ENCODE measurements at places on chromosomes 7 and 10.

GRCh38 chr10:112585126-112585525 is 138.1 kb downstream of the VTI1A start:
- no peak for DNase-seq

GRCh38 chr10:70461397-70462348 is 16.9 kb upstream of the PALD1 start:
- no peak for DNase-seq

- DNase-seq = no peak
These were observed 126.3 kb downstream of the WDR37 start for GRCh38 chr10:1182280-1183032.

DNA sequence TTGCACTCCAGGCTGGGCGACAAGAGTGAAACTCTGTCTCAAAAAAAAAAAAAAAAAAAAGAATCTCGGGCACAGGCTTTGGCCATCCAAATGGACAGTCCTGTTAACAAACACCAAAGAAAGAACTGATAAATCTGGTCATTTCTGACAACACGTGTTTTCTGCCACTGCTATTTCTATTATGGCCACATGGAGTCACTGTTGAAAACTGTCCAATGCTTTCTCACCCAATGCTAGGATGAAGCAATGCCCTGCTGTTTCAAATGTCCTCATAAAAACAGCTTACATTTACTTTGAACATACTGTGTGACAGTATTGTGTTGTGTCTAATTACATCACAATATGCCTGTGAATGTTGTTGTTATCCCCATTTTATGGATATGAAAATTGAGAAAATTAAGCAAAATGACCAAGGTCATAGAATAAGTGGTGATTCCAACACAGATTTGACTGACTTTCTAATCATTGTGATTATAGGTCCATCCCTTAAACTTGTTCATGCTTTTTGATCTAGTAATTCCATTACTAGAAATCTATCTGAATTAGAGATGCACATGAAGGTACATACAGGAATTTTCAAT is 19.9 kb upstream of the MAP3K8 start:
- DNase-seq = no peak

- DNase-seq = no peak
These were observed 19.9 kb downstream of the SLC35G1 start for GRCh38 chr10:93913706-93914105.

DNA sequence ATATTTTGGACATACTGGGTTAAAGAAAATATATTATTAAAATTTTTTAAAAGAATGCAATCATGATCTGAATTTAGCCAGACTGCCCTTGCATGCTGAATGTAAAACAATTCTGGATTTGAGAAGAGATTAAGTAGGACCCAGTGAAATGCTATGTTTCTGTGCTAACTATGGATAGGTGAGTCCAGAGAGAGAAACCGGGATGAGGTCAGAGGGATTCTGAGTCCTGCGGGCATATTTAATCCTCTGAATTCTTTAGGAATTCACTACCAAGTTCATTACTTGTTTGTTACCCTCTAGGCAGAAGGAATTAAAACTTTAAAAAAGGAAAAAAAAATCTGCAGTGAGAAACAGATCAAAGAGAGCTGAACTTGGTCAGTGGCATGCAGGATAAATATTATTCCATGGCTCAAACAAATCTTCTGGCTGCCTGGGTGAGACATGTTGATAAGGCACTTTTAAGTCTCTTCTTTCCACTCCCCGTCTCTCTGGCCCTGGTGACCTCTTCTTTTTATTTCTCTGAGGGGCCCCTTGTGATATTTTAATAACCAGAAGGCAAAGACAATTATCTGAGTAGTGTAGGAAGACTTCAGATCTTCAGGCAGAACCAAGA is 50.2 kb upstream of the LYZL1 start:
- no peak for DNase-seq

DNA sequence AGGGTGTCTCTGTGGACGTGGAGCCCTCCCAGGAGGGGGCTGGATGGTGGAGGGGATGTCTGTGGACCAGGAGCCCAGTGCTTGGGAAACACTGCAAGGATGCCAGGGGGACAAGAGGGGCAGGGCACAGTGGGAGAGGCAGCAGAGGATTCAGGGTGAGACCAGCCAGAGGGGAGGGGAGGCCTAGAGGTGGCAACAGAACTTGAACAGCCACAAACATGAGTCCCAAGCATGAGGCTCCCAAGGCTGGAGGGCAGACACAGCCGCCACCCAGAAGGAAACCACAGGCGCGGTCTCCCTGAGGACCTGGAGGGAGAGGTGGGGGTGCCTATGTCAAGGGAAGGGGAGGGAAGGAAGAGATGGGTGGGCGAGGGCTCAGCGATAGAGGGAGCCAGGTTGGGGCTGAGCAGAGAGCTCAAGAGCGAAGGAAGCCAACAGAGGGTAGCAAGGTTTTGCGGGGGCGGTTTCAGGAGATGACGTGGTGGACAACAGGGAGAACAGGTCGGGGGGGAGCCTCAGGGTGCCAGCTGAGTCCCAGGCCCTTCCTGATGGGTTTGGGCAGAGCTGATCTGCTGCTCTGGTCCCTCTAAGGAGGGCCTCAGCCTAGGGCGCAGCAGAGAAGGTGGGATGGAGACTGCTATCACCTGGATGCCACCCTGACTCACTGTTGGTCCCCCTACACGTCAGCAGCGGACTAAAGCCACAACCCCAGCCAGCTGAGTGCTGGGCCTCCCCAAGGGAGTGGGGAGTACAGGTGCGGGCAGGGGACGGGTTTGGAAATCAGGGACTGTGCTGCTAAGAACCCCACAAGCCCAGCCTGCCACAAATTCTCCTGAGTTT is 6.7 kb upstream of the PILRA start:
- DNase-seq = no peak

DNA sequence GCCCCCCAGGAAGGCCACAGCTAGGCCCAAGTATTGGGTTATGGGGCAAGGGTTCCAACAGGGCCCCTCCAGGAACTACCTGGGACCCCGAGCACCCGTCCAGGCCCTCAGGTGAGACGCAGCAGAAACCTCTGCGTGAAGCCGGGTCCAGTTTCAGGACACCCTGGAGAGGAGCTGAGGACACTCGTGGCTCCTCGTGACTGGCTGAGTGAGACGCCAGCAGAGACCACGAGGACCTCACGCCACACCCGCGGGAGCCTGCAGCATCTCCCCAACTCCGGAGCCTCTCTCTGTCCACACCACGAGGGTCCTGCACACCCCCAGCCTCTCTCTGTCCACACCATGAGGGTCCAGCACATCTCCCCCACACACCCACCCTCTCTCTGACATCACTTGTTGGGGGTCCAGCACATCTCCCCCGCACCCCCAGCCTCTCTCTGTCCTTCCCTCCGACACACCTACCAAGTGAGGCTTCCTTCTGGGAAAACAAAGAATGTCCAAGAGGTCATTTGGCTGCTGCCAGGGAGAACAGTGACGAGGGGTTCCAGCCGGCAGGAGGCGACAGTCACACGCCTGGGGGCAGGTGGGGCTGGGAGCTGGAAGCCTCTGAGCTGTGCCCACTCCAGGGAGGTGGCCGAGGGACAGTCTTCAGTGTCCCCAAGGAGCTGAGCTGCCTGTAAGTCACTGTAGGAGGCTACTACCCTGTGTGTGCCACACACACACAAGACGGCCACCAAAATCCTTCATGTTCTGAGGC is 46.1 kb upstream of the PPP2R2D start:
- no peak for DNase-seq

DNA sequence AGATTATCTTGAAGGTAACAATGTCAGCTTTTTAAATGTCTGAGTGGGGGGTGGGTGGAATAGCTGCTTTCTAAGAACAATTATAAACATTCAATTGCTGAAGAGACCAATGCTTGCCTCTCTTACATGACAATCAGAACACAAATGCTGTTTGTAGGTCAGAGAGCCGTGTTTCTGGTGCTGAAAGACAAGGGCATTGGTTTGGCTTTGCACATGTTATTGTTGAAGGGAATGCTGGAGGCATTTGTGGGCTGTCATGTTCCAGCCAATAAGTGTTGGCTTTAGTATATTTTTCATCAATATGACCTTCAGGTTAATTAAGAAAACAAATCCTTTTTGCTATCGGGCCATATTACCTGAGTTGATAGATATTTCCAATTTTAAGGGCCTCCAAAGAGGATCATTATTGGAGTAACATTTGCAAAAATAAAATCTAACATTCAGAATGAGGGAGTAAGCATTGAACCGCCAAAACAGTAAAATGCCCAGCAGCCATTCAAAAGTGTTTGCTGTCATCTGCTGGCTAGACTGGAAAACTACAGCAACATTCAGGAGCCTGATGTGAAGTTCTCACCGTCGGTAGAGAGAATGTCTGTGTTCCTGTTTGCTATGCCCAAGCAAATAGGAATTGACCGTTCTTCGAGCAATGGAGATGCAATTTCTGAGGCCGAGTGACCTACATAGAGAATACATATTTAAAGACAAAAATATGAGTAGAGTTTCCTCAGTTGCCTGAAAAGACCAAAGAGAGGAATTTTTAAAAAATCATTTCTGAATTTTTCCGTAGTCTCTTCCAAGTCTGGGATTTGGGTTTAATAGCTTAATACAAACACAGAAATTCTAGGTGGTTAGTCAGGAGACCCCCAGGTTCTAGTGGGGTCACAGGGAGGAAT is 118.9 kb downstream of the APBB1IP start:
- DNase-seq = no peak

DNA sequence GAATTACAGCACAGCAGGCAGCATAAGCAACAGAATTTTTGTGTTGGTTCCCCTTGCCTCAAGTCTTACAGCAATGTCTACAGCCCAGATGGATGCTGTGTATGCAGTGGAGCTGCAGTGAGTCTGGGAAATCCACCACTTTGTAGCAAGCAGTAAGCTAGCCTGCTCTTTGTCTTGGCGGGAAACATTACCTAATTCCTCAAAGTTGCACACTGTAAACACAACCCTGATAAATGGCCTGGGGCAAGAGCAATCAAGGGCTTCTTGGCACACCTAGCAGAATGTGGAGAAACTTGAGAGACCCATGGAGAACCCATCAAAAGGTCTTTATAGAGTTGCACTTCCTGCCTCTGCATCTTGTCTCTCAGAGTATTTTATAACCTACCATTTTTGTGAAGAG is 102.0 kb upstream of the FOXP2 start:
- no peak for DNase-seq

GRCh38 chr10:4004144-4004543 is 219.1 kb upstream of the KLF6 start:
- DNase-seq = no peak

- DNase-seq = no peak
These were observed 77.0 kb upstream of the GSDME start for GRCh38 chr7:24834128-24834798.

DNA sequence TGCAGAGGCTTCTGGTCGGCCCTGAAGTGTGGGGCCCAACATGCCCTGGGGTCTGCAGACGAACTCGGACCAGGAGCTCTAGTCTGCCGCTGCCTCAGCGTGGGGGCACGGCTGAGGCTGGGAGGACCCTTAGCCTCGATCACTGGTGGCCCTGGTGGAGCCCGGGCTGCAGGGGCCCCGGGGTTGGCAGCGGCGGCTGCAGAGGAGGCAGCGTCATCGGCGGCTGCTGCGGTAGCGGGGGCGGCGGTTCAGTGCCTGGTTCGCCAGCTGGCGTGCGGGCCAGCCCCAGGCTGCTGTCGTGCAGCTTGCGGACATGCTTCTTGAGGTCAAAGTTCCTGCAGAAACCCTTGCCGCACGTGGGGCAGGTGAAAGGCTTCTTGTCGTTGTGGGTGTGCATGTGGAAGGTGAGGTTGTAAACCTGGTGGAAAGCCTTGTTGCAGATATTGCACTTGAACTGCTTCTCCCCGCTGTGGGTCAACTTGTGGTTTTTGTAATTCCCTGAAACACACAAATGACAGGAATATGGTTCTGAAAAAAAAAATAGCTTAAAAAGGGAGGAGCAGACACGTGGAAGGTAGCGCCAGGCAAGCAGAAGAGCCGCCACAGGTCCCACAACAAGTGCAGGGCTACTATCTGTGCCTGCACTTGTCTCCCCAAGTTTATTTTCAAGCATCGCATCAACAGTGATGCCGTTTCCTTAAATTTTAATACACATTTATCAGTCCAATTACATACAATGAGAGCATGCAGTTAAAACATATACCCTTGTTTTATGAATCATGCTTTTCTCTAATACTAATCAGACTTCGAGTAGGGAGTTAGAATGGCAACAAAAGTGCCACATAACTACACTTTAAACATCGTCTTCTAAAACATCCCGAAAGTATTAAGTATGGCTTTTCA is 2.4 kb downstream of the FEZF1 start:
- no peak for DNase-seq

DNA sequence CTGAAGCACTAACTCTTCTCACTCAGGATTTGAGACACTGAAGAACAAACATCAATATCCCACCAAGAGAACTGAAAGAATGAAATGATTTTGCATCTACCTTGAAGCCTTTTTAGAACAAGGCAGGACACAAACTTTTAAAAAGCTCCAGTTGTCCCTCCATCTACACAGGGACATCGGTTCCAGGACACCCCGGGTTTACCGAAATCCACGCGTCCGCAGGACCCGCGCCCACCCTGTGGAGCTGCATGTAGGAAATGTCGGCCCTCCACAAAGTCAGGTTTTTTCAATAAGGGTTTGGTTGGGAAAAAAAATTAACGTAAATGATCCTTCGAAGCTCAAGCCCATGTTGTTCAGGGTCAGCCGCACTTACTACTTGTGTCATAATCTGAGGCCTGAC is 94.0 kb downstream of the DIP2C start:
- no peak for DNase-seq

GRCh38 chr10:79266084-79266483 is 81.2 kb upstream of the PPIF start:
- DNase-seq = no peak

- DNase-seq = no peak
These were observed 125.4 kb upstream of the TARP start for GRCh38 chr7:38398725-38399321.

DNA sequence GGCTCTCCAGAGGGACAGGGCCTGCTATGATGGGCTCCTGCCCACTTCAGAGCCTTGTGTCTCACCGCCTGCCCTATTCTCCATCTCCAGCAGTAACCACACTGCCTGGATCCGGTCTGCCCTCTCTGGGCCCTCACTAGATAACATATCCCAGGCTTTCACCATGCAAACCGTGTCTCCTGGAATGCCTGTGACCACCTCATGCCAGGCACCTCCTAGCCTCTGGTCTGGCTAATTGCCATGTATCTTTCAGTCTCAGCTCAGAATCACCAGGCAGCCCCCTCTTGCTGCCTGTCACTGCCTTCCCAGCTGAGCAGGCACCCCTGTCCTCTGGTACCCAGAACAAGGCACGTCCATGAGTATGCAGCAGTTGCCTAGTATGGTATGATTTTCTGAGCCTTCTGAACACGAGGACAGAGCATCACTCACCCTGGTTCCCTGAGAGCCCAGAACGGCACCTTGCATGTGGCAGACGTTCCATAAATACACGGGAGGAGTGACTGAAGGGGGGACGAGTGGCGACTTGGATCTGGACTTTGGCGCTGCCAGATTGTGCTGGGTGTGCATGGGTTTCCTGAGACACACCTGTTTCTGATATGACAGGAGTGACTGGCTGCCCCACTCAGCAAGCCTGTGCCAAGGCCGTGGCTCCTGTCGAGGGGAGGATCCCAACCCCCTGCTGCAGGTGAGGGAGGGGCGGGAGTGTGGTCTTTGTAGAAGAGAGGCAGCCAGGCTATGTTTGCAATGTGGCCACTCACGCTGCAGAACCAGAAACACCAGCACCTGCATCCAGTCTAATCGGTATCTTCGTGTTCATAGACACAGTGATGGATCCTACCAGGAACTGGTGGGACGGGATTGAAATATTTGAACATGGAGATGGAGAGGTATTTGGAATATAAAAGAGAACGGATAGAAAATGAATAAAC is 95.2 kb downstream of the VOPP1 start:
- DNase-seq = no peak

Data from hypothalamus (tissue), 51 donors.